ENCODE measurements at places on chromosomes 3 and 15.

GRCh38 chr3:108818404-108818803 lies 4.2 kb upstream of the TRAT1 start:
- DNase-seq = peak; percentile 13

DNA sequence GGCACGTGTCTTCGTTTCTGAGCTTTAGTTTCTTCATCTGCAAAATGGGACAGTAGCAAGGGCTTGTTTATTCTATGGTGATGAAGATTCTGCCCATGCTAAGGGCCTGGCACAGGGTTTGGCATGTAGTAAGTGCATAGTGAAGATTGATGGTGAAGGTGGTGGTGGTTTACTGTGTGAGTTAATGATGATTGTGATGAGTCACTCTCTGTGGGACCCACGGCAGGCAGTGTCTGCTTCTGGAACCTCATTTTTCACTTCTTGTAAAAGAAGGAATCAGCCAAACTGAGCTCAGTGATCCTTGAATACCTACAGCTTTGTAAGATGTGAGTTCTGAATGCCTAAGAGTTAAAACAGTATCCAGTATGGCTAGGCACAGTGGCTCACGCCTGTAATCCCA lies 86.2 kb upstream of the LRTM1 start:
- DNase-seq = no peak

GRCh38 chr3:57586778-57587177 lies 10.4 kb downstream of the ARF4 start:
- no peak for DNase-seq

- DNase-seq = no peak
These were observed 6.9 kb downstream of the APH1B start for GRCh38 chr15:63284335-63284734.

DNA sequence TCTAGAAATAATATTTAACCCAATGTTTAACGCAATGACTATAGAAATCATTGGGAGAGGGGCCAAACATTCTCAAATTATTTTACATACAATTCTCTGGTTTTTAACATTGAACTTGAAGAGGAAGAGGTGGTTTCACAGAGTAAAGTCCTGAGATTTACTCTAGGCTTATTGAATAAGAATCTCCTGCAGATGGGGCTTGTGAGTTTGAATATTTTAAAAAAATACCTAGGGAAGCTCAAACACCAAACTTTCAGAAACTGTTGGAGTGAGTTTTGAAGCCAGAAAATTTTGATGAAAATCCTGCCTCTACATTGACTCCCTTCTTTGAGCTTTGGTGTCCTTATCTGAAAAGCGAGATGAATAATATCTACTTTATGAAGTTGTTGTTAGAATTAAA lies 906.6 kb downstream of the TUSC7 start:
- DNase-seq = no peak

GRCh38 chr15:75076277-75076676 lies 52.9 kb downstream of the PPCDC start:
- no peak for DNase-seq

GRCh38 chr3:42980909-42981308 lies 1.8 kb downstream of the GASK1A start:
- no peak for DNase-seq

DNA sequence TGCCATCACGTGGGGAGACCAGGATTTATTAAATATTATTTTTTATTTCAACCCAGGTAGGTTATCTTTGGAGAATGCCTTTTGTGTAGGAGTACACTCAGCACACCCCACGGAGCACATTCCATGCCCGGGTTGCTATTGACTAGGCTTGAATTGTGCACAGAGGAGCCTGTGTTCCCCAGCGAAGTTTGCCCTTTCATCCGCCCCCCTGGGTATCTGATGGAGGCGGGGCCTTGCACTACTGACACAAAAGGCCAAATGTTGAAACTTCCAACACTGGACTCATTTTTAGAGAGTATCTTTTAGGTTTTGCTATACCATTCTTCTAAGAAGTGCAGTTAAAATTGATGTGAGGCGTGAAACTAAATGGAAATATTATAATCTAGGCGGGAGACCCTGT lies 39.3 kb upstream of the PPP4R2 start:
- no peak for DNase-seq

DNA sequence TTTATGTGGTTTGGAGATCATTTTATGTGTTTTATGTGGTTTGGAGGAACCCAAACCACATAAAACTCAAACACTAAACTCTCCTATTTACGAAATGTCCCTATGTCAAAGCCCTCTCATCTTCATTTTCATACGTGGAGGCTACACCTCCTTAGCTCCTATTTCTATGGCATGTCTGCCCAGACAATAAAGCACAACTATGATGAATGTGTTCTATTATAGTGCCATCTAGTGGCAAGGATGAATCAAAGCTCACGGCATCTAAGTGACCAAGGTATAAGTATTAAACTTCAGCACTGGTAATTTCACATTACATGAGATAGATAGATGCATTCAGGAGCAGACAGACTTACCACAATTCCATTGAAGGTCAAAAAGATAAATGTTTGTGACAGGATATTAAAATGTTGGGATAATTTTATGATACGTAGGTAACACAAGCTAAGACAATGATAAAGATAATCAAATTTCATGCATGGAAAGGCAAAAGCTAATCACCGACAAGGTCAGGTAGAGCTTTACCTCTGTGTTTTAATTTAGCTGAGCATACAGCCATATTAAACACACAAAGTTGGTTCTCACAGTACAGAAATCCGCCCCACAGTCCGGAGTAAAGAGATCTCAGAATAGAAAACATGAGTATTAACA lies 130.6 kb upstream of the FHIT start:
- DNase-seq = peak; percentile 22

DNA sequence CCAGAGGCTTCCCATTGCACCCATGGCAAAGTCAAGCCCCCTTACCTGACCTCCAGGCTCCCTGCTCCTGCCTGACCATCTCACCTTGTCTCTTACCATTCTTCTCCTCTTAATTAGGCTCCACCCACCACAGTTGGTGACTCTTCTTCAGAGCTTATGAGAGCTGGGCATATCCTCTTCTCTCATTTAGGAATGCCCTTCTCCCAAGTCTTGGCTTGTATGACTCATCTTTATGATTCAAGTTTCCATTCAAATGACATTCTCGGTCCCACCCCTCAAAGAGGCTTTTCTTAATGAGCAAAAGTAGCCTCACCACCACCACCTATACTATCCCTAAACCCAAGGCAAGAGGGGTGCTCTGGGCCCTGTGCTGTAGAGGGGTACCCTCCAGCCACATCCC lies 55.3 kb upstream of the NUDT16 start:
- no peak for DNase-seq

DNA sequence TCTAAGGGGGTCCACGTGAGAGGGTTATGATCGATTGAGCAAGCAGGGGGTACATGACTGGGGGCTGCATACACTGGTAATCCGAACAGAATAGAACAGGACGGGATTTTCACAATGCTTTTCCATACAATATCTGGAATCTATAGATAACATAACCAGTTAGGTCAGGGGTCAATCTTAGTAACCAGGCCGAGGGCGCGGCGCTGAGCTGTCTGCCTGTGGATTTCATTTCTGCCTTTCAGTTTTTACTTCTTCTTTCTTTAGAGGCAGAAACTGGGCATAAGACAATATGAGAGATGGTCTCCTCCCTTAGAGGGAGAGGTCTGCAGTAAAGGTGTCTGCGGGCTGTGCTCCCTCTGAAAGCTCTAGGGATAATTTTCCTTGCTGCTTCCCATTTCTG lies 261.3 kb downstream of the XXYLT1 start:
- no peak for DNase-seq

GRCh38 chr3:10763817-10764258 lies 52.2 kb upstream of the SLC6A11 start:
- DNase-seq = no peak

- DNase-seq = no peak
These were observed 5.8 kb upstream of the TUSC2 start for GRCh38 chr3:50333744-50334328.

DNA sequence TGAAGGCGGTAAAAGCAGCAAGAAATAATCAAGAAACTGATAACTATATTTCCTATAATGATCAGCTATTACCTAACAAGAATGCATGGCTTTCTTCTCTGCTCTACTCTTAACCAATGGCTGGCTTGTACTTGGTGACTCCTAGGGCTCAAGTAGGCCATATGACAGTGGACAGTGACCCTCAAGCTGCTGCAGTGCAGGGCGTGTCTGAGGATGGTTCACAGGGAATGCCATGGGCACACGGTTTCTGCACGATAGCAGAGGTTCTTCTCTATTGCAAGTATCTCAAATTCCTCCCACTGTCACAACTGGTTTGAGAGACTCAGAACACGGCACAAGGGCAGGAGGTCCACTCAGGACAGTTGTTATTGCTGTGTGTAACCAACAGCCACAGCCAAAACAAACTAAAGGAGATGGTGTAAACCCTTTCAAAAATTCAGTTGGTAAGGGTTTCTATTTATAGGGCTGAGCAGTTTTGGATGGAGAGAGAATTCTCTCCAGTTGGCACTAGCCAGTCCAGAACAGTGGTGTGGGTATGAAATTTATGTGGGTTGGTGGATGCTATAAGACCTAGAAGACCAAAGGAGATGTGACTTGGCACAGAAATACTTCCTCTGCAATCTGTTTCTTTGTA lies 103.2 kb upstream of the ST8SIA2 start:
- no peak for DNase-seq

- no peak for DNase-seq
These were observed 76.7 kb upstream of the STRIT1 start for GRCh38 chr3:155370198-155370597.

GRCh38 chr3:162764808-162765071 lies 1268.1 kb downstream of the OTOL1 start:
- DNase-seq = no peak

DNA sequence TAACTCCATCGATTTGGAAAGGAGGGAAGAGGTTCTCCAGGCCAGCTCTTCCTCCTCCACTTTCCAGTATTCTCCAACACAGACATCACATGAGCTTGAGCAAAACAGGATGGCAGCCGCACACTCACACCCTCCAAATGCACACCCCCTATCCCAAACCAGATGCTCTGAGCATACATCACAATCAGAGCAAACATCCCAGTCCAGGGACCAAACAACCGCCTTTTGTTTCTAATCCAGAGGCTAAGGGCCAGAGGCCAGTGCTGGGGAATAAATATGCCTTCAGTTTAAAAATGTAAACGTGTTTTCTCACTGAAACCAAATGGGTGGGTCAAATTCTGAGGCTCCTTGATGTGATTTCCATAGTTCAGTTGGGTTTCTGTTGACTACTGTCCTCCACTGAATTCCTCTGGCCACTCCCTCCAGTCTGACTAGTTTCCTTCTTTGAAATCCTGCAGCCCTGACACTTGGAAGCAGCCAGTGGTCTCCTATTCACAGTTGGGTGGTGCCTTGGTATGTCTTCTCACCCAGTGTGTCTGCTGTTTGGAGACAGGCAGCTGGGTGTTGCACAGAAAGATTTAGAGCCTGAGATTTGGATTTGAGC lies 19.2 kb upstream of the MFGE8 start:
- DNase-seq = no peak

- DNase-seq = no peak
These were observed 217.6 kb upstream of the IL12A start for GRCh38 chr3:159770998-159771397.

GRCh38 chr3:126040386-126040785 lies 43.5 kb downstream of the SLC41A3 start:
- DNase-seq = no peak

DNA sequence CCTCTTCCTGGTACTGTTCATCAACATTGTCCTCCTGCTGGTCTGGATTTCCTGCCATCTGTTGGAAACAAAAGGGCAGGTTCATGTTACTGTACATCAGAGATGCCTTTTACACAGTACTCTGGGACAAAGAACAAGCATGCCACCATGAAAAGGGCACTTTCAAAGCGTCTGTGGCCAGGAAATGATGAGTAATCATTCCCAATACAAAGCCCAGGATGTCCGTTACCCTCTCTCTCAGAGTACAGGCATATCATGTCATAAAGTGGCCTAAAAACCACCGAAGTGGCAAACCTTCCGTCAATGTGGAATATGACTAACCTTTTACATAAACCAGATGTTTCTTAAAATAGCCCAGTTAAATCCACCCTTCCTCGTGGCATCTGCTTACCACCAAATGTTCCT lies 71.2 kb downstream of the GOLIM4 start:
- DNase-seq = peak; percentile 97

DNA sequence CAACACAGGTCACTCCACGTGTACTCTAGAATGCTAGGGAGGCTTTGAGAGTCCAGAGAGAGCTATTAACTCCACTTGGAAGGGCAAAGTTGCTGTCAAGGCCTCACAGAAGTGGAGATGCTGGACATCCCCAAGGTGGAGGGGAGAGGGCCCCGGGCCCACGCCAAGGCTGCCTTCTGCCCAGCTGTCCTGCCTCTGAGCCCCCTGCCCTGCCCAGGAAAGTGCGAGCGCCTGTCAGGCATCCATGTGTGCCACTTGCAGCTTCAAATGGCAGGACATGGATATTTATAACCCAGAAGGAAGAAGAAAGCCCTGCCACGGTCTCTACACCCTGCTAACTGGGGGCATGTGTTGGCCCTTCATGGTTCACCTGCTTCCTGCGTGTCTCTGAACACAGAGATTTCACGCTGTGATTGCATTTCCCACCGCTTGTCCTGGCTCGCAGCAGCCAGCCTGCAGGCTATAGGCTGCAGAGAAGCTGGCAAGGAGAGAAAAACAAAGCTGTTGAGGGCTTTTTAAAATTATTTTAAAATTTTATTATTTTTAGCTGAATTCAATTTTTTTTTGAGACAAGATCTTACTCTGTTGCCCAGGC lies 17.0 kb downstream of the ANKDD1A start:
- DNase-seq = peak; percentile 26

- no peak for DNase-seq
These were observed 9.2 kb downstream of the SLC25A36 start for GRCh38 chr3:140950863-140951262.

GRCh38 chr15:59953392-59953883 lies 50.7 kb upstream of the FOXB1 start:
- DNase-seq = peak; percentile 82

DNA sequence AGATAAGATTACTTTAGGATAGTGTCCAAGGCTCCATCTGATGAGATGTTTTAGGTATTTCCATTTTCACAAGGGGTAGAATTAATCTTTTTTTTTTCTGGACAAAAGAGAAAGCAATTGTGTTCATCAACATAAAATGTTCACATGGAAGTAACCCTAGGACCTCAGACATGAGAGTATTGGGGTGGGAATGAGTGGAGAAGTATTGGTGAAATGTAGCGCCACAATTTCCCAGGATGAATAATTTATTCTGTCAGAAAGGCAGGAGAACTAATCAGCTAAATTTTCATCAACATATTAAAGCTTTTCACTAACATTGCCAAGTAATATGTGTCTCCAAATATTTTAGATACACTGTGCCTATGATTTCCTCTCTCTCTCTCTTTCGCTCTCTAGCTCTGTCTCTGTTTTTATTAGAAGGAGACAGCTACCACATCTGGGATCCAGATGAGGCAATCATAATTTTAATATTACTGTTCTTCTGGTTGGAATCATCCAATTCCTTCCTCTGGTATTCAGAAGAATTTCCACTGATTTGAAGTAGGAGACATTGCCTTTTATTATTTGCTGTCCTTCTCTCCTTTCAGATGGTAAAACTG lies 21.6 kb upstream of the ZNF280D start:
- DNase-seq = no peak

GRCh38 chr3:37103103-37103808 lies 71.1 kb downstream of the LRRFIP2 start:
- no peak for DNase-seq

GRCh38 chr15:70923311-70924080 lies 30.9 kb downstream of the LRRC49 start:
- no peak for DNase-seq
